ENCODE measurements at places on chromosomes 11 and 22.

DNA sequence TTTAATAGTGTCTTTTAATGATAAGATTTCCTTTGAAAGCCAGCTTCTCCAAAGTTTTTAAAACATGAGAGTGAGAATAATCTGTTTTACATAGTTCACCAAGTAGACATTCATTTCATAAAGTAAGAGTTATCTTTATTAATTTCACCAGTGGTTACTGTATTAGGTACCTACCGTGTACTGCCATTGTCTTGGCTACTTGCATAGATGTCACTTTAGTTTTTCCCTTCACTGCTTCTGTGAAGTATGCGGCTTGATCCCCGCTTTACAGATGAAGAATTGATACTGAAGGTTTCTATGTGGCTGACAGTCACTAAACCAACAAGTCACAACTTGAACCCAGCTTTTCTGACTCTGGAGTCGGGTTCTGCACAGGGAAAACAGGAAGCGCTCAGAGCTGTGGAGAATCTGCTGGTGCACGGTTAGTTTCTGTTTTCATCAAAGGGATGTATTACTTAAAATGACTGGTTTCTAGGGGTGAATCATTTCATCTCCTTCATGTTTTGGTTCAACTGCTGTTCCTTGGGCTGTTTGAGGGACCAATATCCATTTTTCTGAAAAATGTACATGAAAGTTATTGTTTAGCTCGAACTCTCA, 39.3 kb upstream of the MYO18B start:
- no peaks in the 10 kb centered on the region for H3K36me3 ChIP-seq
- no peak overlapping the region for H3K27ac ChIP-seq
- H3K27me3 ChIP-seq: no peaks in the 10 kb centered on the region
- H3K4me1 ChIP-seq: peaks cover 7% of the 10 kb centered on the region
- H3K4me3 ChIP-seq: no peak overlapping the region
- no peak for ATAC-seq

- no peaks in the 10 kb centered on the region for H3K27me3 ChIP-seq
- no peaks in the 10 kb centered on the region for H3K36me3 ChIP-seq
- H3K4me3 ChIP-seq: no peak overlapping the region
- ATAC-seq: no peak
- peak overlapping the region; percentile 52 for H3K27ac ChIP-seq
- H3K4me1 ChIP-seq: peaks cover 8% of the 10 kb centered on the region
Observed at GRCh38 chr11:123212406-123212805, 17.4 kb upstream of the CLMP start.

DNA sequence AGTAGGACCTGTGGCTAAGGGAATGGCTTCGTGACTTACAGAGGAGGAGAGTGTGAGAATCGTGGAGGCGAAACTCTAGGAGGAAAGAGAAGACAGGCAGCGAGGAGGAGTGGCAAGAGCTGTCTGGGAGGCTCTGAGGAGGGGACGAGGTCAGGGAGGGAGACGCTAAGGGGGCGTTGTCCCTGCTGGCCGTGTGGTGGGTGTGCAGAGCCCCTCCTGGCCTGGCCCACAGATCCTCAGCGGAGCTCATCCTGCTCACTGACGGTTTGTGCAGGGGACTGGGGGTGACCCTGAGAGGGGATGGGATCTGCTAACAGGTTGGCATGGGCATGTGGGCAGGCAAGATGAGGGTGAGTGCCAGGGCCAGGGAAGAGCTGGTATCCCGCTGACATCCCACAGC, 56.5 kb upstream of the PRR5 start:
- no peak overlapping the region for H3K27ac ChIP-seq
- no peak overlapping the region for H3K4me3 ChIP-seq
- no peak for ATAC-seq
- peaks cover 48% of the 10 kb centered on the region for H3K27me3 ChIP-seq
- H3K36me3 ChIP-seq: no peaks in the 10 kb centered on the region

- H3K27ac ChIP-seq: no peak overlapping the region
- no peaks in the 10 kb centered on the region for H3K36me3 ChIP-seq
- peaks cover 6% of the 10 kb centered on the region for H3K27me3 ChIP-seq
- no peak overlapping the region for H3K4me3 ChIP-seq
Observed at GRCh38 chr22:43267981-43268660, 75.1 kb downstream of the SCUBE1 start.

GRCh38 chr11:47007579-47007978, 71.0 kb downstream of the CSTPP1 start:
- H3K27me3 ChIP-seq: no peaks in the 10 kb centered on the region
- H3K27ac ChIP-seq: no peak overlapping the region
- H3K4me3 ChIP-seq: no peak overlapping the region
- H3K4me1 ChIP-seq: peaks cover 8% of the 10 kb centered on the region
- ATAC-seq: no peak

DNA sequence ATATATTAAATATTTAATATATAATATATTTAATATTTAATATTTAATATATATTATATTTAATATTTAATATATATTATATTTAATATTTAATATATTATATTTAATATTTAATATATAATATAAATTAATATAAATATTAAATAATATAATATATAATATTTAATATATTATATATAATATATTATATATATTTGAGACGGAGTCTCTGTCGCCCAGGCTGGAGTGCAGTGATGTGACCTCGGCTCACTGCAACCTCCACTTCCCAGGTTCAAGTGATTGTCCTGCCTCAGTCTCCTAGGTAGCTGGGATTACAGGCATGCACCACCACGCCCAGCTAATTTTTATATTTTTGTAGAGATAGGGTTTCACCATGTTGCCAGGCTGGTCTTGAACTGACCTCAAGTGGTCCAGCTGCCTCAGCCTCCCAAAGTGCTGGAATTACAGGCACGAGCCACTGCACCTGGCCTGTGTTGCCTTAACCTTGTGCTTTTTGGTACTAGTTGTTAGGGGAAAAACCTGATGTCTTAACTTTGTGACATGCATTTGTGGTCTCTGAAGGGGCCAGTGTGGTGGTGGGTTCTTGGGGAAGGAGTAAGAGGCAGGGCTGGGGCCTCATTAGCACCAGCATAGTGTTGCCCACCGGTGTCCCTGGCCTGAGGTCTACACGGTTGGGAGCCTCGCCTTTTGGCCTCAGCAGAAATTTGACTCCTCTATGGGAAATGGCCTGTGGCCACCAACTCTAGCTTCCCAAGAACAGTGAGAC, 16.6 kb downstream of the SEC14L3 start:
- ATAC-seq: no peak
- H3K27ac ChIP-seq: no peak overlapping the region
- H3K36me3 ChIP-seq: no peaks in the 10 kb centered on the region
- peaks cover 33% of the 10 kb centered on the region for H3K27me3 ChIP-seq
- H3K4me3 ChIP-seq: no peak overlapping the region

- peaks cover 19% of the 10 kb centered on the region for H3K4me1 ChIP-seq
- H3K36me3 ChIP-seq: no peaks in the 10 kb centered on the region
- no peak overlapping the region for H3K4me3 ChIP-seq
- H3K27ac ChIP-seq: no peak overlapping the region
- ATAC-seq: peak; percentile 32
Observed at GRCh38 chr11:118175031-118175992, 1.1 kb downstream of the SCN2B start.

- no peaks in the 10 kb centered on the region for H3K4me1 ChIP-seq
- no peak overlapping the region for H3K4me3 ChIP-seq
- no peaks in the 10 kb centered on the region for H3K36me3 ChIP-seq
- ATAC-seq: no peak
- no peak overlapping the region for H3K27ac ChIP-seq
- peaks cover 48% of the 10 kb centered on the region for H3K27me3 ChIP-seq
Observed at GRCh38 chr11:105612771-105613170, 2.9 kb downstream of the GRIA4 start.

DNA sequence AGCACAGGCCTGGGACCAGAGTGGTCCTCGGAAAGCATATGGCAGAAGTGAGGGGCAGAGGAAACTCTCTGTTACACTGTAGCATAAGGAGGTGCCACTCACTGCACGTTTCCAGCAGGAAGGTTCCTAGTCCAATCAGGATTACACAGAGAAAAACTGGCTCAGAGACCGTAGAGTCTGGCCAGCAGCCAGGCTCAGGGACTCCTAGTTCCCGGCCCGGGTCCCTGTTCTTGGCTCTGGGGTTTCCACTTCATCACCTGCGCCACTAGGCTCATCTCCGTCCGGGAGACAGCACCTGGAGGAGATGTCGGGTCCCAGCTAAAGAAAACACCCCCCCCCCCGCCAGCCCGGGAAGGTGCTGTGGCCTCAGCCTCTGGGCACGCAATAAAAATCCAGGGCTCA, 1.1 kb downstream of the TTLL12 start:
- H3K4me1 ChIP-seq: peaks cover 30% of the 10 kb centered on the region
- peak overlapping the region; percentile 86 for H3K27ac ChIP-seq
- ATAC-seq: no peak
- peak overlapping the region; percentile 87 for H3K4me3 ChIP-seq
- H3K36me3 ChIP-seq: peaks cover 24% of the 10 kb centered on the region

GRCh38 chr11:7576726-7577290, 63.0 kb downstream of the PPFIBP2 start:
- no peaks in the 10 kb centered on the region for H3K36me3 ChIP-seq
- ATAC-seq: peak; percentile 41
- H3K4me3 ChIP-seq: peak overlapping the region; percentile 7
- H3K27me3 ChIP-seq: peaks cover 30% of the 10 kb centered on the region
- peaks cover 72% of the 10 kb centered on the region for H3K4me1 ChIP-seq

DNA sequence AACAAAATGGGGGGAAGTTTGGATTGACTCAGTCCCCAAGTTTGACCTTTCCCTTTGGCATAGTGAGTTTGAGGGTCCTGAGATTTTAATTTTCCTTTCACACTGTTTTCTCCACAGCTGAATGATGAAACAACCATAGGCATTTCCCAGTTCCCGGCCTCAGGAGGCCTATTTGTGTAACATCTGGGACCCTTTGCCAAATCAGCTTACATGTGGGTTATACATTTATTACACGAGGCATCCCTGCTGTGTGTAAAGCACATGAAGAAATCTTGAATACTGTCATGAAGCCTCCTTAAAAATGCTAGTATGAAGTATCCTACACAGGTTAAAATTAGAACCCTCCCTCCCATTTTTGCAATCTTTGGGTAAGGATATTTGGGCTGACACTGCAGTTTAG, 44.6 kb upstream of the SPON1 start:
- H3K27me3 ChIP-seq: no peaks in the 10 kb centered on the region
- H3K36me3 ChIP-seq: no peaks in the 10 kb centered on the region
- H3K4me1 ChIP-seq: no peaks in the 10 kb centered on the region
- no peak overlapping the region for H3K4me3 ChIP-seq

GRCh38 chr11:118319337-118319707, 14.8 kb downstream of the CD3E start:
- no peak overlapping the region for H3K27ac ChIP-seq
- peaks cover 62% of the 10 kb centered on the region for H3K27me3 ChIP-seq
- H3K36me3 ChIP-seq: no peaks in the 10 kb centered on the region
- no peak overlapping the region for H3K4me3 ChIP-seq
- no peak for ATAC-seq

- no peaks in the 10 kb centered on the region for H3K4me1 ChIP-seq
- ATAC-seq: no peak
- no peaks in the 10 kb centered on the region for H3K36me3 ChIP-seq
- no peak overlapping the region for H3K27ac ChIP-seq
- H3K27me3 ChIP-seq: peaks cover 83% of the 10 kb centered on the region
Observed at GRCh38 chr22:26239581-26239980, 70.3 kb downstream of the SEZ6L start.

- no peak overlapping the region for H3K27ac ChIP-seq
- no peaks in the 10 kb centered on the region for H3K36me3 ChIP-seq
- ATAC-seq: no peak
- no peaks in the 10 kb centered on the region for H3K4me1 ChIP-seq
- no peak overlapping the region for H3K4me3 ChIP-seq
Observed at GRCh38 chr11:16266021-16266420, 90.3 kb downstream of the SOX6 start.

GRCh38 chr11:125564357-125564756, 4.9 kb upstream of the EI24 start:
- no peak overlapping the region for H3K4me3 ChIP-seq
- H3K27me3 ChIP-seq: no peaks in the 10 kb centered on the region
- H3K27ac ChIP-seq: no peak overlapping the region
- H3K4me1 ChIP-seq: no peaks in the 10 kb centered on the region
- ATAC-seq: no peak

GRCh38 chr11:44858796-44859527, 91.7 kb downstream of the TP53I11 start:
- peaks cover 9% of the 10 kb centered on the region for H3K36me3 ChIP-seq
- H3K4me3 ChIP-seq: no peak overlapping the region
- H3K4me1 ChIP-seq: peaks cover 82% of the 10 kb centered on the region
- ATAC-seq: no peak

GRCh38 chr11:79047980-79048379, 392.9 kb downstream of the TENM4 start:
- no peak for ATAC-seq
- no peaks in the 10 kb centered on the region for H3K4me1 ChIP-seq
- H3K27ac ChIP-seq: no peak overlapping the region

- H3K27ac ChIP-seq: peak overlapping the region; percentile 96
- peaks cover 50% of the 10 kb centered on the region for H3K4me1 ChIP-seq
Observed at GRCh38 chr11:83070044-83070701, 1.5 kb downstream of the RAB30 start.

- ATAC-seq: no peak
- no peak overlapping the region for H3K27ac ChIP-seq
- peaks cover 52% of the 10 kb centered on the region for H3K36me3 ChIP-seq
- H3K4me3 ChIP-seq: no peak overlapping the region
- no peaks in the 10 kb centered on the region for H3K27me3 ChIP-seq
- no peaks in the 10 kb centered on the region for H3K4me1 ChIP-seq
Observed at GRCh38 chr11:76453248-76453647, 8.4 kb downstream of the EMSY start.

- peak within 1 kb of the TSS; percentile 58 for H3K4me3 ChIP-seq
- peak; percentile 69 for ATAC-seq
- peak within 1 kb of the TSS; percentile 42 for H3K27ac ChIP-seq
- H3K36me3 ChIP-seq: no peaks in the 10 kb centered on the region
- peaks cover 3% of the 10 kb centered on the region for H3K27me3 ChIP-seq
Observed at GRCh38 chr11:74466916-74467885, at the start of gene KCNE3. TSS of gene KCNE3 (minus strand) at chr11:74467549. CDS start at chr11:74457563, 9,986 bp downstream.

GRCh38 chr11:75238595-75239440, 1.8 kb upstream of the TPBGL start:
- no peak overlapping the region for H3K27ac ChIP-seq
- no peaks in the 10 kb centered on the region for H3K36me3 ChIP-seq
- peaks cover 87% of the 10 kb centered on the region for H3K27me3 ChIP-seq
- no peak for ATAC-seq
- H3K4me3 ChIP-seq: no peak overlapping the region
- peaks cover 29% of the 10 kb centered on the region for H3K4me1 ChIP-seq

- ATAC-seq: no peak
- no peaks in the 10 kb centered on the region for H3K36me3 ChIP-seq
Observed at GRCh38 chr11:69377953-69378302, 84.0 kb downstream of the MYEOV start.

DNA sequence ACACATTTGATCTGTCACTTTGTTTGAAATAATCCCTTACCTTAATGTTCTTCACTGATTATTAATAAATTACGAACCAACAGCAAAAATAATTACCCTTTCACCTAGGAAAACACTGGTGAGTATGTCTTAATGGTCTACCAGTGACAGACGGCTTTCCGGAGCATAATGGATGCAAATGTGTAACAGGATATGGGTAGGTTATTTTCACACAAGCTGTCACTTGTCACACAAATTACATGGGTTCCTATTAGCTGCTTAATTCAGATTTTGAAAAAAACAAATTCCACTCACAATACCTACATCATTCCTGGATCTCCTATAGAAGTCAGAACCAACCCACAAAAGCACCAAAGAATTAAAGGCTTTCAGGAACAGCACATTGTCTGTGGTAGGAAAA, 127.9 kb downstream of the WT1 start:
- no peak overlapping the region for H3K27ac ChIP-seq
- peaks cover 6% of the 10 kb centered on the region for H3K27me3 ChIP-seq
- ATAC-seq: no peak
- H3K4me1 ChIP-seq: no peaks in the 10 kb centered on the region
- no peaks in the 10 kb centered on the region for H3K36me3 ChIP-seq

Measured in gastroesophageal sphincter (tissue), 4 donors.